ENCODE measurements at places on chromosomes 2 and 18.

- peak; percentile 64 for DNase-seq
Measured at GRCh38 chr18:46167971-46168370, 63.8 kb downstream of the HAUS1 start.

GRCh38 chr2:130920415-130921163 is 83.9 kb downstream of the ARHGEF4 start:
- peak; percentile 86 for DNase-seq

DNA sequence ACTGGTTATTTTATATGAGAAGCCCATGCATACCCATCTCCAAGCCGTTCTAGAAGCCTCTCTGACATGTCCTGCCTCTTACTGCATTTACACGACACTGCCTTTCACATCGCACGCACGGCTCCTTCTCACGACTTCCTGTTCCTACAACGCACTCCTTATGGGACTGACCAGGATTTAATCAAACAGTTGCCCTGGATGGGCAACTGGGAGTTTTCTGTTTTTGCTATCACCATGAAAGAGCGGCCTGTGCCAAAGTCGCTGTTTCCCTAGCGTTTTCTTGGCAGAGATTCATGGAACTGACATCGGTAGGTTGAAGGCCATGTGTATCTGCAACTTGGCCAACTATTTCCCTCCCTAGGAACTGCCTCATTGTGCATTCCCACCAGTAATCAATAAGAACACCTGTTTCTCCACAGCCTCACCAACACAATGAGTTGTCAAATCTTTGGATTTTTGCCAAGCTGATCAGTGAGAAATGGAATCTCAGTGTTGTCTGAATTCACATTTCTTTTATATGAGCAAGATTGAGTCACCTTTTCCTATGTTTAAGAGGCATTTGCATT is 97.2 kb upstream of the OTOS start:
- DNase-seq: peak; percentile 15

GRCh38 chr2:10080536-10081304 is 509 bp upstream of the CYS1 start:
- DNase-seq: peak; percentile 61

DNA sequence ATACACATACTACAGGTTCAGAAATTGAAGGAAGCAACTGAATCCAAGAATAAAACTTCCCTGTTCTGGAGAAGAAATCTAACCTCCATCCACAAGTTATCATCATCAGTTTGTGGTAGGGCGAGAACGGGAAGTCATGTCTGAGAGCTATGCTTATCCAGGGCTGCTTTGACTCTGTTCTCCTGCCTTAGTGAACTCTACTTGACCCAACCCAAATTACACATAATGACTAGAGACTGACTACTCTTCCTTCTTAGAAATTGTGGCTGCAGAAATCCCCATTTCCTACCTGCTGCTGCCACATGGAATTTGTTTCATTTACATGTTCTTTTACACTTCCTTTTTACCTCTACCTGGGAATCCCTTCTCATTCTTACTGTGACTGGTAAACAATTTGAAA is 1102.6 kb upstream of the PIK3C3 start:
- no peak for DNase-seq

- DNase-seq: no peak
Measured at GRCh38 chr2:196275646-196276352, 104.4 kb upstream of the STK17B start.

DNA sequence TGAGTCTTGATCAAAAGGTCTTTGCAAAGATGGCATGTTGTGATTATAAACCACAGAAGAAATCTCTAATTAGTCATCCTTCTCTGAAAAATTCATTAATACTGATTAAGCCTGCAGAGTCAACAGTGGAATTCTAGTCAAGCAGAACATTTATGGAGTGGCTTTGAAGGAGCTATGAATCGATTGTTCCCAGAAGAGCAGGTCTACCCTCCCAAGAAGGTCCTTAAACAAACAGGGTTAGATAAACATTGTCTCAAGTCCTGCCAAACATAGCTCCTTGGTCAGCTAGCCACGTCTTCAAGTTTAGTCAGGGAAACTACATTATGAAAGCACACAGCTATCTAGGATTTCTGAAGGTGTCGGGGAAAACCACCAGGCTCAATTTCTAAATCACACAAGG is 88.9 kb downstream of the ITGA4 start:
- DNase-seq: no peak

- DNase-seq: no peak
Measured at GRCh38 chr2:141714496-141714895, 416.3 kb downstream of the LRP1B start.

DNA sequence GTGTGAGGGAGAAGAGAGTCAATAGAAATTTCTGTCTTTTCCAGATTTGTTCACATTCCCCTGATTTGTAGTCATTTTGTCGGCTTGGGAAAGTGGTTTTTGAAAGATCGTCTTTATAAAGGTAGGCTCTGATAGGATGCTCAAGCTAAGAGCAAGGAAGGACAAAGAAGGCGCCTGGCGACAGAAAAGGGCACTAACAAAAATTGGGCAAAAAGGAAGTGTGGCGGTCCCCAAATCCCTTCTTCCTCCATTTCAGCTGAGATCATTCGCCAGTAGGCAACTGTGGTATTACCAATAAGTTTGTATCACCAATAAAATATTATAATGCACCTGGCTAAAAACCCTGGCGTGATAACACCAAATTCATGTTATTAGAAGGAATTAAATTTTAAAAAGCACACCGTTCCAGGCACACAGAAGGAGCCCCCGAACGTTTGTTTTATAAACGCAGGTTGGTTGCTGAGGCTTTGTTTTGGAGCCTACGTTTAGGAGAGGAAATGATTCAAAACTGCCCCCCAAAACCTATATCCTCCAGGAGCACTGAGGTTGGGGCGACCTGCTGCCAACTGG is 756 bp upstream of the PTPN4 start:
- no peak for DNase-seq

GRCh38 chr18:68954738-68955137 is 156.9 kb downstream of the CCDC102B start:
- no peak for DNase-seq

DNA sequence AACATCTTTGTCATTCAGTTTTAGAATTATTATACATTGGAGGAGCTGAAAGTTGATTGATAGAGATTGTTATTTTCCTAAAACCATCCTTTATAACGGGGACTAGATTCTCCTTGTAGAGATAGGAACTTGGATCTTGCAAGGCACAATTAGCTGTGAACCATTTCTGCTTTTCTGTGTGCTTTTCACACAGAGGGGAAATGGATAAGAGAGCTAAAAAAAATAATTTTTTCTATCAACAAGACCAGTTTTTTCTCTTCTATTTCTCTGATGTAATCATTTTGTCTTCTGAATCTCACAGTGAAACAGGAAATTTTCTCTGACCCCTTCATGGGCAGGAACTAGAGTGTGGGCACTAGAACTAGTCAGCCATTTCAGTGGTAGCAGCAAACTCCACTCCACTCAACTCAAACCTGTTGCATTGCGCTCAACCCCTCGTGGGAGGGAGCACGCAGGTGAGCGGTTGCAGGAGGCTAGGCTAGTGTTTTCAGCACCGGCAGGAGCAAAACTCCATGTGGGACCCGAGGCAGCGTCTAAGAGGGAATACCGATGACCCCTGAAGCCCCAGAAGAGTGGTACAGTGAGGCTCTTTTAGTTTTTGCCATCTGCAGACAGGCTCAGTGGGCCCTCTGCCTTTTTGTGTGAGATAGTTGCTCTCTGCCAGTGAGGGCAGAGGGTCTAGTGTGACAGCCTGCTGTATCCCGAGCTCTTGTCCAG is 24.0 kb upstream of the SLC39A10 start:
- DNase-seq: no peak

- no peak for DNase-seq
Measured at GRCh38 chr2:102770506-102770905, 8.7 kb downstream of the TMEM182 start.

GRCh38 chr2:201361078-201361733 is 4.1 kb upstream of the FLACC1 start:
- DNase-seq: no peak

GRCh38 chr2:39647104-39647765 is 18.5 kb upstream of the TMEM178A start:
- no peak for DNase-seq

DNA sequence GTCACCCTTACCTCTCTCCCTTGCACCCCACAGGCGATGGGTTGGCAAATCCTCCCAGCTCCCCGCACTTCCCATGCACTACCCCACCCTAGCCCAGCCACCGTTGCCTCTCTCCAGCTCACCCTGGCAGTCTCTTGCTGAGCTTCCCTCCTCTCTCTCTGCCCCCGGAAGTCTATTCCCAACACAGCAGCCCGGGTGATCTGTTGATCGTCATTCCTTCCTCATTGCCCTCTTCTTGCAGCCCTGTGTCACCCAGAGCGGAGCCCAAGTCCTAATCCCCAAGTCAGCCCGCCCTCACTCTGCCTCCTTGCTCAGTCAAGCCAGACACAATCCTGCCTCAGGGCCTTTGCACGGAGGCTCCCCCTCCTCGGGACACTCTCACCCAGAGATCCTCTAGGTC is 55.2 kb downstream of the CIB4 start:
- peak; percentile 45 for DNase-seq

GRCh38 chr18:59172664-59173249 is 33.1 kb downstream of the SEC11C start:
- no peak for DNase-seq

- DNase-seq: no peak
Measured at GRCh38 chr2:45483997-45484396, 127.1 kb downstream of the SRBD1 start.

DNA sequence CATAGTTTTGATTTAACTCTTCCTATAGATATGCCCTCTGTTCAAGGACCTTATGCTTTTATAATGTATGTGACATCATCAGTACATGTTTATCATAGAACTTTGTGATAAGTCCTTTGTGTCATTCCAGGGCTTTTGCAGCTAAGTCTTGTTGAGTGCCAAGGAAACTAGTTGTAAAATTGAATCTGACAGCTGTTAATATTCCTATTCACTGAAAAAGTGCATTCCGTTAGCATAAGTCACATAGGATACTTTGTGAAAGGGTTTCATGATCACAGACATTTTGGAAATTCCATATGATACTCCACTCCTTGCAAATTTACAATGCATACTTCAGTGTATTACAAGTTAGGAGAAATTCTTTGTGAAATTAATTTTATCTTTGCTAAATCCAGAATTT is 503.4 kb downstream of the CCDC85A start:
- DNase-seq: no peak

DNA sequence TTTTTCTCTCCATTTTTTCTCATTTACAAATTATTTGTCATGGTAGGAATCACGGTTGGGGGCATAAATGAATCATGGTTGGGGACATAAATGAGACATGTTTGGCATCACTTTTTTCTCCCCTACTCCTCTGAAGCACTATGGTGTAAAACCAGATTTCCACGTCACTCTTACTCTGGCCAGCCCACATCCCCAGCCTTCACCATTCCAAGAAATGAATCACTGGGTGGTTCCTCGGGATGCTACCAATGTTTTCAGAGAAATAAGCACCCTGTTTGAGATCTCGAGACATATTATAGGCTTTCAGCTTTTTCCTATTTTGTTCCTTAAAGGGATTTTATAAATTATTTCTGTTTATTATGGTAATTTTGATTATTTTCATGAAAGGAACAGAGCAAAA is 155.0 kb upstream of the SLC8A1 start:
- DNase-seq: no peak

DNA sequence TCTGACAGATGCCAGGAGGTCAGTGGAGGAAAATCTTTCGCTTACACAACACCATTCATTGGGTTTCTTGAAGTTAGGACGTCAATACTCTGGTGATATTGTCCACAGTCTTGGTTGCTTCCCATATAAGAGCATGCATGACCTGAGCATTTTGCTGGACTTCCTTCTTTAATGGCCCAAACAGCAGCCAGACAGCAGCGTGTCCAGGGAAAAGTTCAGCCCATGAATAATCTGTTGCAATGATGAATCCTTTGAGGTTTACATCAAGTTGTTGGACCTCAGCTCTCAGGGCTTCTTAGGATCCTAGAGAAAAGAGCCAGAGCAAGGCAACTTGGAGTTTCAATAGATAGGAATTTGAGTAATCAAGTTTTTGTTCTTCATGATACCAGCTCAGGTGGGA is 155.6 kb upstream of the MGAT5 start:
- no peak for DNase-seq

DNA sequence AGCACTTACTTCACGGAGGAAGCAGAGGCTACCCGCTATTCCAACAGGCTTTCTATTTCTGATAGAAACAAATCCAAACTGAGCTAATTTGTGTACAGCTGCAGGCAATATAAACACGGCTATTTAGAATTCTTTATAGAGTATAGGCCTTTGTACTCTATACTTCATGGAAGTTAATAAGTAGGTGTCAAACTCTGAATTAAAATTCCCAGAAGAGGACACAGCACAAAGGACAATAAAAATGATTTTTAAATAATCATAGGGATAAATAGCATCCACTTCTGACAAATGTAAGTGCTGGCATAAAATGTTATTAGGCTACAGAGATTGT is 261.5 kb downstream of the AFF3 start:
- no peak for DNase-seq

DNA sequence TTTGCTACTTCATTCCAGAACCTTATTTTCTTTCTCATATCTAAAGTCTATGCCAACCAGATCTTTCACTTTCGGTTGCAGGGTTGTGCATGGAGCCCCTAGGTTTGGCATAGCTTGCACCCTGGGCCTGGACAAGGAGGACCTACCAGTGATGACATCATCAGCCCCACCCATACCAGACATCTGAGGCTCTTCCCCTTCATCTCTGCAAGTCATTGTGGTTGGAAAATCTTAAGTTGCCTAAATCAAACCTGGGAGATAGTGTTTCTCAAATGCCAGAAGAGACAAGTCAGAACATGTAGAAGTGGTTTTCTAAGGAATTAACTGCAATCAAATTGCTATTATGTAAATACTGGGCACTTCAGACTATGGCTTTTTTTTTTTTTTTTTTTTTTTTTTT is 363.3 kb downstream of the ZNF516 start:
- DNase-seq: no peak

GRCh38 chr2:229133155-229133772 is 137.8 kb downstream of the PID1 start:
- DNase-seq: no peak

DNA sequence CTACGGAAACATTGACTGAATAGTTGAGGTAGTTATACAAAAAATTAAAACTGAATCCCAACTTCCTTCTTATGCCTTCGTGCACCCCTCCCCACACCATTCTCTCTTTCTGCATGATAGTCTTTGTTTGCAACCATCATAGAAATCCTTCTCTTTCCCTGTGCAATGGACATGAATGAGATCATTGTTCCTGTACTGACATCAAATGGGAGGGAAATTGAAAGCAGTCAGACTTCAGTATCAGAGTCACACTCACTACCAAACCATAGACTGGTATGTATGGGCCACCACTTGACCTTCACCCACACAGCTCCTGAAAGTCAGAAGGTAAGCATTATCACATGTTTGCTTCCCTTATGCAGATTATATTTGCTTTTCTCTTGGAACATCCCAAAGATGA is 782.8 kb downstream of the BCL11A start:
- no peak for DNase-seq

GRCh38 chr2:201228271-201228911 is 31.9 kb upstream of the CASP8 start:
- DNase-seq: no peak

- no peak for DNase-seq
Measured at GRCh38 chr2:64992218-64992617, 3.0 kb downstream of the SLC1A4 start.

GRCh38 chr2:217075268-217076057 is 215.6 kb upstream of the TNP1 start:
- peak; percentile 35 for DNase-seq

GRCh38 chr2:55038428-55038827 is 11.8 kb downstream of the RTN4 start:
- no peak for DNase-seq

GRCh38 chr2:208297961-208298360 is 31.9 kb downstream of the PIKFYVE start:
- DNase-seq: no peak

GRCh38 chr2:61416871-61417645 is 53.8 kb downstream of the USP34 start:
- DNase-seq: no peak
